Hematopoietic multipotent progenitor cell treated with erythropoietin and hydrocortisone succinate and interleukin-3 and kit ligand, for 4 days (in vitro differentiated cells): ENCODE measurements at places on chromosomes 3 and 15.
A peak's percentile ranks its signal among the peaks of the same experiment; 100 is the strongest.

DNA sequence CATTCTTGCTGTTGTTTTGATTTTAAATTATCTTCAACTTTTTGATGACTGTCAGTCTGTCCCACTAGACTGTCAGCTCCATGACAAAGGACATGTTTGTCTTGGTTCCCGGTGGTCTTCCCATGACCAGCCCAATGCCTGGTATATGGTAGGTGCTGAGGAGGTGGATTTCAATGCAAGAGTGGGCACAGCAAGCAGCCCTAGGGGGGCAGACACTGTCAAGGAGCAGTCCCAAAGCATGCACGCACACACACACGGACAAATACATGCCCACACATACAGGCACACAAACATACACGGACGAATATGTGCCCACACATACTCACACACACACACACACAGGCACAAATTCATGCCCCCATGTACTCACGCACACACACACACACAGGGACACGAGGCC, 12.0 kb downstream of the KLF15 start:
- no peak for DNase-seq

DNA sequence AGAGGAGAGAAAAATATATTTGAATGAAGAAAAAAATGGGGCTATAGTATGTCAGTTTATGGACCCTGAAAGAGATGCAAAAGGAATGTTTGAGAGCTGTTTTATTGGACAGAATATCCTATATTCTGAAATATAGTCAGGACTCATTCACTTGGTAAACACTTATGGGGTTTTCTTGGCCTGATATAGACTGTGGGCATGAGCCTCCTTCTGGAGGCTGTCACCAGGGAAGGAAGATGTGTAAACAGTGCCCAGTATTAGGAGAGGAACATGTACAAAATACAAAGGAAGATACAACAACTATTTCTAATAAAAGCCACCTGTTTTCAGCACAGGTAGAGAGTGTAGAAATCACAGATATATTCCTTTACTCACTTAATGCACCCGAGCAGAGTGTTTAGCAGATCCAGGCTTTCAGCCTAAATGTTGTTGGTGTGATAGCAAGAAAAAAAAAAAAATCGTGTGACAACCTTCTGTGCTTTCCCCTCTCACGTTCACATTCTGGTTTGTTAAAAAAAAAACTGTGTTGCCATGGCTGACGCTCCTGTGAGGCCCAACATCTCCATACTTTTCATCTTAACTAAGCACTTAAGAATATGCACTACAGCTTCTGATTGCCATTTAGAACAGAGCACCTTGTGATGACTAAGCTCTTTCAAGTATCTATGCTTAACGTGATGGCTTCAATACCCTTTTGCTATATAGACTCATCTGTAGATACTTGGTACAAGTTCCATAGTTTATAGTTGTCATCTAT, 134.1 kb downstream of the MBNL1 start:
- no peak for DNase-seq

GRCh38 chr3:183400352-183400751, 28.1 kb downstream of the MCF2L2 start:
- no peak for DNase-seq

GRCh38 chr3:102176333-102177050, 258.3 kb upstream of the ZPLD1 start:
- peak; percentile 40 for DNase-seq

DNA sequence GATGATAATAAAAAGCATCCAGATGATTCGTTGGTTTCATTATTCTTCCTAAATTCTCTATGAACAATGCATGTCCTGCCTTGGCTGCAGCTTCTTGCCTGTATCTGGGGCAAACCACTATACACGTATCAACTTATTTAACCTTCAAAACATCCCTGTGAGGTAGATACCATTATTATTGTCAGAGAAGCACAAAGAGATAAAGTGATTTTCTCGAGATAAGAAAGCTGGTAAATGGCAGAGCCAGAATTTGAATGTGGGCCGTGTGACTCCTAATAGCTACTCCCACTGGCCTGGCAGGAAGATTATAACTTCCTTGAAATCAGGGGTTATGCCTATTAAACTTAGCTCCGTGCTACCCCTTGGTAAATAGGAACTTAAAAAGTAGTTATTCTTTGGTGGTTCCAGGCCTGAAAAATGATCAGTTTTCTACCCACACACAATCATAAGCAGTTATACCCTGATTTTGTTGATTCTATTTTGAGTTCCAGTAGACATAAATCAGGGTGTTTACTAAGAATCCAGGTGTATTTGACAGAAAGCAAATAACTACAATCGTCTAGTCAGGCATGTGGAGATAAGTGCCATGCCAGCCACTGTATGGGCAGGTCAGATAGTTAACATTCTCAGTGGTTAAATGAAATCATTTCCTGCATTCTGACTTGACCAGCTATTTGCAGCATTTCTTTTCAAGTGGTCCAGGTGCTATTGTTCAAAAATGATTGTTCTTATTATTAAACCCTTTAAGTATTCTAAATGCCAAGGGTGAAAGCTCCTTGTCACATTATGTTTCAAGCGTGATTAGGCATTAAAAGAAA, 99.2 kb upstream of the LRRN1 start:
- DNase-seq = no peak

DNA sequence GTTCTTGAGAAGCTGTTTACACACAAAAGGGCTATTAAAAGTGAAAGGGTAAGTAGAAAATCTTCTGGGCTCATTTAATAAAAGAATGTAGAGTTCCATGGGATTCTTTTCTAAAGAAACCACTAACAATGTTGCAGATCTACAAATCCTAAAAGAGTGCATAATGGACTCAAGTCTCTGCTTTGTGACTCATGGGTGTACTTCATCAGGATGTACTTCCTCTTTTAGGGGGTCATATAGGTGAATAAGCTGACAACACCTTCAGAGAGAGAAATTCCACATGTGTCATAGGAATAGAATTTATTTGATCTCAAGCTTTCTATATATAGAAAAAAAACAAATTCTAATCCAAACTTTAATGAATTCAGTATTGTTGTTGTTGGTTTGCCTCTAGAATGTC, 355.5 kb downstream of the TIGIT start:
- DNase-seq = peak; percentile 17

GRCh38 chr3:58039601-58040000, 31.4 kb downstream of the FLNB start:
- no peak for DNase-seq

- DNase-seq = no peak
These were observed 230.3 kb downstream of the SCAPER start for GRCh38 chr15:76674883-76675282.

GRCh38 chr15:82966671-82967071, 14.2 kb upstream of the HOMER2 start:
- DNase-seq = peak; percentile 58

DNA sequence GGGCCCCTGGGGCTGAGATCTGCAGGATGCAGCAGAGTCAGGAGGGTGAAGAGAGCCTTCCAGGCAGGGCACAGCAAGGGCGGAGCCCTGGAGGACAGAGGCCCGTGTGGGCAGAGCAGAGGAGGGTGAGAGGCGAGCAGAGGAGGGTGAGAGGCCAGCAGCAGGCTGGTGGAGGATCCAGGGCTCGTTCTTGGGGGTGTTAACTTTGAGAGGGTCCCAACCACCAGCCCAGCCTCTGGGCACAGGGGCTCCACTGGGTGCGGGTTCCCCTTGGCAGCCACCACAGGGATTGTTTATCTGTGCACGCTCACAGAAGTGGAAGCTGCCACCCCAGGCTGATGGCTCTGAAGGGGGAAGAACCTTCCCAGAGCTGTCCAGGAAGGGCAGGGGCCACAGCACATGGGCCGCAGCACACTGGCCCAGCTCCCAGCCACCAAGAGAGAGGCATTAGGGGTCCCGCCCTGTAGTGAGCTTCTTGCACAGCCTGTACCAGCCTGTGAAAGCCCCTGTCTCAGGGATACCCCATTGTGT, 9.3 kb upstream of the PLXND1 start:
- peak; percentile 57 for DNase-seq

GRCh38 chr3:170751083-170751898, 118.7 kb downstream of the RPL22L1 start:
- DNase-seq = no peak

- DNase-seq = no peak
These were observed 17.1 kb upstream of the SKIC8 start for GRCh38 chr15:78316283-78317083.
